ENCODE measurements at places on chromosomes 13 and 19. TPM values are rescaled to one million over a fixed set of nuclear protein-coding genes. Genes with fewer than 3 reads are reported as not detected.

DNA sequence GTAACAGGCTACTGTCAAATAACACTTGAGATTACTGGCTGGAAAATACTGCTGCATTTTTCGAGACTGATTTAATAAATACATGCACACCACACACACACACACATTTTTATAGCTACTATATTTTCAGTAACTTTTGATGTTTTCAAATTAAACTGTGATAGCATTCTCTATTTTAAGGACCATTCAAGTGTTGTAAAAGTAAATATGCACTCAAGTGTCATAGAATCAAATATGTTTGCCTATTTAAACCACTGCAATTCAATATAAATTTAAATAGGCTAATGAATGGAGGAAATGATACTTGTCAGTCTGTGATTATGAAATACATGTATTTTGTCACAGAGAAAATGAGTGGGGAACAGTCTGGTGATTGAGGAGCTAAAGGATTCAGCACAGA is 86.7 kb upstream of the TUBA3C start:
- DNase-seq: no peak
- no peak overlapping the region for H3K27ac ChIP-seq
- H3K36me3 ChIP-seq: no peaks in the 10 kb centered on the region

DNA sequence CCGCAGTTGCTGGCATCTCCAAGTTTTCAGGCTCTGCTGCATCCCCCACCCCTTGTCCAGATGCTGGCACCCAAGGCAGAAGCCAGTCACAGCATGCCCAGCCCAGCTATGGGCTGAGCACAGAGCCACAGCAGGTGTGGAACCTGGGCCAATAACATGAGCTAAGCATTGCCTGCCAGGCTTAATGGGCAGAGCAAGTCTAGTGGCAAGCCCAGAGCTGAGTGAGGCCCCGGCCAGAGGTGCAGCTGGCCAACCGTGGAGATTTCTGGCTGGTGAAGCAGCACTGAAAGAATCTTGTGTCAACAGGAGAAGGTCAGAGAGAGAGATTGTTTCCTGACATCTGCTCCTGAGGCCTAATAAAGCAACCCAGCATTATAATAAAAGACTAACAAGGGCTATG is 111.0 kb downstream of the B3GLCT start:
- no peaks in the 10 kb centered on the region for H3K27me3 ChIP-seq
- no peak for DNase-seq
- no peaks in the 10 kb centered on the region for H3K4me1 ChIP-seq

The C19orf33 gene
- 0.55 TPM for total RNA-seq

The SMG9 gene
- 64.6 TPM for total RNA-seq

The KCNJ14 gene
- 0.86 TPM for total RNA-seq

DNA sequence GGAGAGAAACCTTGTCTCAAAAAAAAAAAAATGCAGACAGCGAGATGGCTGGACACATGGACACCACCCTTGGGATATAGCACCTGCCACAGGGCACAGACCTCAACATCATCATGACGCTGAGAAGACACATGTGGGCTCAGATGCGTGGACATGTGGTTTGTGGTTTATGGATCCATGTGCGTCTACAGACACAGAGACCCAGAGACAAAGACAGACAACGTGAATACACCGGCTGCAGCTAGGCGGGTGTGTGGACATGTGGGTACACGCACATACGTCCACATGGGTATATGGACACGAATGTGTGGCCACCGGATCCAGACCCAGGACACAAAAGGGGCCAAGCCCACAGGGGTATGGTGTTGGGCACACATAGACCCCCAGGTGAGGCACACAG is 1.3 kb downstream of the TNFSF14 start:
- peak; percentile 40 for DNase-seq
- peaks cover 49% of the 10 kb centered on the region for H3K4me1 ChIP-seq
- peaks cover 23% of the 10 kb centered on the region for H3K36me3 ChIP-seq
- peak overlapping the region; percentile 96 for H3K4me3 ChIP-seq

The ACP7 gene
- total RNA-seq: not detected

DNA sequence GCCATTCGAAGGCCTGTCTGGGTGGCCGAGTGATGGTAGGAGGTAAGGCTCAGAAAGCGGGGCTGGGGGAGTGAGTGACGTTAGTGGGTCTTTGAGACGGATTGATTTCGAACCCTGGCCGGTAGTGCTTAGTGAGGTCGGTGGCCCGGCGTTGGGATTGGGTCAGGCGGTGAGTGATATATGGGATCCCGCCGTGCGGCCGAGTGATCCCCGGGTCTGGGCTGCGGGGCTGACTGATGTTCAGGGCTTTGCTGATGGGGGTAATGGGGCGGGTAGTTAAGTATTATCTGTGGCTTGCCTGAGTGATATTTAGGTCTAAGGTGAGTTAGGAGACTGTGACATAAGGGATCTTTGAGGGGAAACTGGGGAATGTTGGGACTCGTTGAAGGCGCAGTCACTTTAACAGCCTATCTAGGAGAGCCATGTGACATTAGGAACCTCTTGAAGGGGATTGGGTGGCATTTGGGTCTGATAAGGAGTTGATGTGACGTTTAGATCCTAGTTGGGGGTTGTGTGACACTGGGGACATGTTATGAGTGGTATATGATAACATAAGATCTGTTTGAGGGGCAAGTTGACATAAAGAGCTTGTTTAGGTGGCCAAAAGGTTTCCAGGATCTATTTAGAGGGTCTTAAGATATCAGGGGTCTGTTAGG is 543 bp downstream of the PSMC4 start:
- DNase-seq: no peak
- peak overlapping the region; percentile 88 for H3K27ac ChIP-seq
- peaks cover 48% of the 10 kb centered on the region for H3K4me1 ChIP-seq
- H3K27me3 ChIP-seq: no peaks in the 10 kb centered on the region
- peaks cover 46% of the 10 kb centered on the region for H3K36me3 ChIP-seq
- peak overlapping the region; percentile 89 for H3K4me3 ChIP-seq

The ZNF765 gene
- 12.7 TPM for total RNA-seq

Data from activated CD4-positive, alpha-beta memory T cell treated with anti-CD3 and anti-CD28 coated beads, Interleukin-2, amount 10 ng/mL, durations not matched to agents 7 days and 5 days (primary cell).